H1 (cell line): ENCODE measurements at places on chromosomes 16 and 17. TPM values are rescaled to one million over a fixed set of nuclear protein-coding genes. Genes with fewer than 3 reads are reported as not detected.

DNA sequence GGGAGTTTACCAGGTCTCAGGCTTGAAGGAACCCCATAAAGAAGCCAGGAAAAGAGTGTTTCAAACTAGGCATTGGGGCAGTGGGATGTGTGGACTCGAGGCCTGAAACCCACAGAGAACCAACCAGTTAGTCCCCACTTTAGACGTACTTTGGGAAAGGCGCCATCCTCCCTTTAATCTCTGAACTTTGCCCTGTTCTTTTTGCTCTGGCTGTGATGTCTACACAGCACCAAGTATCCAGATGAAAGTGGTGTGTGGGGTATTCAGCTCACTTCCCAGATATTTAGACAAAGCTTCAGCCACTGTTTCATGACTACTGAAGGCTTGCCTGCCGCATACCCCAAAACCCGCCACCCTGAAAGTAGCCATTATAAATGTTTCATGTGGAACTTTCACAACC lies 116.9 kb upstream of the IRX5 start:
- DNase-seq: no peak

- DNase-seq: no peak
These were observed 58.2 kb upstream of the RPH3AL start for GRCh38 chr17:410543-411401.

DNA sequence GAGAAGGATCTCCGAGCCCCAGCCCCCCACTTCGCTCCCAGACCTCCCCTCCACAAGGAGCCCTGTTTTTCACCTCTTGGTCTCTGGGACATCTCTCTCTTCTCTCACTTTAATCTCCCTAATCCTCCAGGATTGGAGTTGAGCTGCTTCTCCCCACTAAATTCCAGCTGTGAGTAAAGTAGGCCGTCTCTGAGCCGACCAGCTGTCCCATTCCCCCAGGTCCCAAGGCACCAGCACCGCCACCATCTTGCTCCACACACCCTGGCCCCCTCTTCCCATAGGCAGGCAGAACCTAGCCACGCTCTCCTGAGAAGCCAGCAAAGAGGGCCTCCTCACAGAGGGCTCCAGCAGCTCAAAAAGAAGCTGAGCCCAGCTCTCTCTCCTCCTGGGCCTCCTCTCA lies 878 bp downstream of the DLG4 start:
- DNase-seq: no peak

GRCh38 chr16:50879873-50880695 lies 138.2 kb downstream of the CYLD start:
- peak; percentile 73 for DNase-seq

DNA sequence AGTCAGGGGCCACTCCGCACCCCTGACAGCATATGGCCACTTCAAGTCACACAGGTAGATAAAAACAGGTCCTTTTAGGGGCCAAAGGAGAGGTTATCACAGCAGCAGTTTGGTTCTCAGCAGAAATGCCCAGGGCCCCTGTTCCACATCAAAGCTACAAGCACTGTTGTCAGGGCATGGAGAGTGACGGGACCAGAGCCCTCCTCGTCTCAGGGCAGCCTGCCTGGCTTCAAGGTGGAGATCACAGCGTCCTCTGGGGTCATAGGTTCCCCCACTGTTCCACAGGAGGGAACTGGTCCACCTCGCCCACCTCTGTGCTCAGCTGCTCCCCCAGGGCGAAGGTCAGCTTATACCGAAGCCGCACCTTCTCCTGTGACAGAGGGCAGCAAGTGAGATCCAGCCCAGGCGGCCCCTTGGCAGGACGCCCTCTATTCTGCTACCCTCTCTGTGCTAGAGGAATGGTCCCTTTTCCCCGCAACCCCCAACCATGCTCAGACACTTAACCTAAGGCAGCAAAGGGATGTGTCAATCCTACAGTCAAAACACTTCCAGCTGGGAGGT lies 23.3 kb downstream of the GGA3 start:
- no peak for DNase-seq

- peak; percentile 54 for DNase-seq
These were observed 10.9 kb upstream of the SP2 start for GRCh38 chr17:47884905-47885730.

DNA sequence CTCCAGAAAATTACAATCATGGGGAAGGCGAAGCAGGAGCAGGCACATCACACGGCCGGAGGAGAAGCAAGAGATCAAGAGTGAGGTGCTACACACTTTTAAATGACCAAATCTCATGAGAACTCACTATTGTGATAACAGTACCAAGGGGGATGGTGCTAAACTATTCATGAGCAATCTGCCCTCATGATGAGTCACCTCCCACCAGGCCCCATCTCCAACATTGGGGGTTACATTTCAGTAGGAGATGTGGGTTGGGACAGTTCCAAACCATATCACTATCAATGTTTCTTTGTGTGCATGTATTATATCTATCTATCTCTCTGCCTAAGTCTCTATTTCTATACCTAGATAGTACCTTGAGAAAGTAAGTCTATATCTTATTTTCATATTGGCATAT lies 724.8 kb downstream of the CDH11 start:
- no peak for DNase-seq

- no peak for DNase-seq
These were observed 27.8 kb upstream of the TMEM220 start for GRCh38 chr17:10757647-10758046.

DNA sequence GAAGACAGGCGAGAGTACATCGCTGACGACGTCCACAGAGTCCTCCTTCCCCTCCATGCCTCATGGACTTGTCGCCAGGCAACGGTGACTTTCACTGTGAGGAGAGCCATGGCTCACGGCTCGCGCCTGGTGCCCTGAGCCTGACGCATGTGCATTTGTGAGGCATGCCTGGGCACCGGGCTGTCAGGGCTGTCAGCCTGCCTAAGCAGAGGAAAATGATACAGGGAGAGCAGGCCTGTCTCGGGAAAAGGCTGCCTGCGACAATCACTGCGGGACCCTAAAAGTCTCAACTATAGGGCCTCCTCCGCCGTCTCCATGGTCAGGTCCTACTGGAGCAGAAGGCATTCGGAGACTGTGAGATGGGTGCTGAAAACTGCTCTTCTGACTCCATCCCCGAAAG lies 135.5 kb upstream of the WSB1 start:
- DNase-seq: no peak

Gene HSPB9
- polyA plus RNA-seq: 0.25 and 0.27 TPM in 2 replicates

Gene HOXB13
- polyA plus RNA-seq: not detected in 2 replicates

Gene CTRB2
- polyA plus RNA-seq: not detected in 2 replicates

Gene C17orf78
- polyA plus RNA-seq: not detected in 2 replicates

Gene KRTAP2-1
- not detected in 2 replicates for polyA plus RNA-seq

Gene GRAP
- 0.18 and 0.24 TPM in 2 replicates for polyA plus RNA-seq

Gene TBC1D16
- polyA plus RNA-seq: 21.1 and 29.7 TPM in 2 replicates

Gene C16orf86
- polyA plus RNA-seq: 1.4 and 2.4 TPM in 2 replicates

Gene ADAP2
- 0.71 and 1.1 TPM in 2 replicates for polyA plus RNA-seq

Gene CRISPLD2
- polyA plus RNA-seq: 2.7 and 3.6 TPM in 2 replicates

Gene SOST
- polyA plus RNA-seq: 0.08 and 0.25 TPM in 2 replicates
